ENCODE measurements at places on chromosomes 7 and 10. TPM values are rescaled to one million over a fixed set of nuclear protein-coding genes. Genes with fewer than 3 reads are reported as not detected.
A peak's percentile ranks its signal among the peaks of the same experiment; 100 is the strongest.

DNA sequence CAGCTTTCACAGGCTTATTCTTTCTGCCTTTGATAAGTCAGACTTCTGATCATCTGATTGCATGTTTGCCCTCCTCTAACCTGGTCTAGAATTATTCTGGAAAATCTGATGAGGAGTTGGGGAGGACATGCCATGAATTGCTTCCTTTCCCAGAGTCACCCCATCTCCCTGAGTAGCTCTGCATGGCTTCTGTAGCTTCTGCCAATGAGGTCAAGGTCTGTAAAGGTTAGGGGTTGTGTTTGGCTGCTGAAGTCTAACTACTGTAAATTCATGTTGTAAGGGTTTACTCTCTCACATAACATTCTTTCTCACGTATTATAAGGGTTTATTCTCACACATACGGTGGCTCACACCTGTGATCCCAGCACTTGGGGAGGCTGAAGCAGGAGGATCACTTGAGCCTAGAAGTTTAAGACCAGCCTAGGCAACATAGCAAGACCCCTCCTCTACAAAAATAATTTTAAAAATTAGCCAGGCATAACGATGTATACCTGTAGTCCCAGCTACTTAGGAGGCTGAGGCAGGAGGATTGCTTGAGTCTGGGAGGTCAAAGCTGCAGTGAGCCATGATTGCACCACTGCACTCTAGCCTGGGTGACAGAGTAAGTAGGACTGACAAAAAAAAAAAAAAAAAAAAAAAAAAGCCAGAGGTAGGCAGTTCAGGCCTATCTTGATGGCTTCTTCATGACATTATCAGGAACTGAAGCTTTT is 10.7 kb downstream of the GSTO2 start:
- peaks cover 9% of the 10 kb centered on the region for H3K27me3 ChIP-seq
- peaks cover 4% of the 10 kb centered on the region for H3K4me1 ChIP-seq
- H3K4me3 ChIP-seq, result no peak overlapping the region
- no peak for DNase-seq
- H3K36me3 ChIP-seq, result peaks cover 1% of the 10 kb centered on the region

Gene CDK1
- total RNA-seq, result 39.2 TPM

GRCh38 chr10:102509387-102509786 is 5.6 kb downstream of the SUFU start:
- peaks cover 11% of the 10 kb centered on the region for H3K4me1 ChIP-seq
- no peak overlapping the region for H3K4me3 ChIP-seq
- H3K27me3 ChIP-seq, result no peaks in the 10 kb centered on the region
- no peak for DNase-seq
- H3K27ac ChIP-seq, result no peak overlapping the region

Gene AIMP2
- total RNA-seq, result 33.4 TPM

Gene ZNF735
- not detected for total RNA-seq

DNA sequence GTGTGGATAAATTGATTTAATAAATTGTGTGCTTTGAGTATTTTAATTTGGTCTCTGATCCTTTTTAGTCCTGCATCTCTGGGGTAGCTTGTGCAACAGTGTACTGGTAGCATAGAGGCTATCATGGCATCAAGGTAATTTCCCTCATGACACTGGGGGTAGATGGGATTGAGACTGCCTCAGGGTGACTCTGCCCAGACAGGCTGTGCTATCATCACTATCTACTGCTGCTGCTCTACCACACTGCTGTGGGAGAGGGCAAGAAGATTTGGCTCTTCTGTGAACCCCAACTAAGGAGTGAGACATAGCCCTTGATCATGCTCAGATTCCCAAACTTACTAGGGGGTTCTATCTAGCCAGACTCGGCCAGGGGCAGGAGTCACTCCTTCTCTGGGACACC is 43.6 kb upstream of the JAZF1 start:
- H3K36me3 ChIP-seq, result no peaks in the 10 kb centered on the region
- no peaks in the 10 kb centered on the region for H3K4me1 ChIP-seq
- no peak overlapping the region for H3K27ac ChIP-seq

DNA sequence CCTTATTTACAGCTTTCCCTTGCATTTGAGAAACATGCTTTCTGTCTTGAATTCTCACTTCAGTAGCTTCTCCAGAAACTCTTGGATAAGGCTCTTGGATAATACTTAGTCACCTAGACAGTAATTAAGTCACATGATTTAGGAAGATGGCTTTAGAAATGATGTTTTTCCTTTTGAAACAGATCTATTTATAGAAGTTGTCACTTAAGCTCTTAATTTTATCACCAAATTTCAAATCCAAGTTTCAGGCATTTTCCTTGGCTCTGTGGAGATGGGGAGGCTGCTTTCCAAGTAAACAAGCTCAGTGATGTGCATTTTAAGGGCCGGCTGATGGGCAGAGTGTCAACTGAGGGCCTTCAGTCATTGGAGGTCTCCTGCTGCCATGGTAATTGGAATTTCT is 130.3 kb downstream of the SRI start:
- no peak overlapping the region for H3K27ac ChIP-seq
- H3K4me3 ChIP-seq, result no peak overlapping the region
- no peaks in the 10 kb centered on the region for H3K27me3 ChIP-seq

- no peaks in the 10 kb centered on the region for H3K36me3 ChIP-seq
- no peak overlapping the region for H3K27ac ChIP-seq
- H3K4me1 ChIP-seq, result no peaks in the 10 kb centered on the region
Measured at GRCh38 chr7:117979954-117980497, 106.8 kb upstream of the CTTNBP2 start.

DNA sequence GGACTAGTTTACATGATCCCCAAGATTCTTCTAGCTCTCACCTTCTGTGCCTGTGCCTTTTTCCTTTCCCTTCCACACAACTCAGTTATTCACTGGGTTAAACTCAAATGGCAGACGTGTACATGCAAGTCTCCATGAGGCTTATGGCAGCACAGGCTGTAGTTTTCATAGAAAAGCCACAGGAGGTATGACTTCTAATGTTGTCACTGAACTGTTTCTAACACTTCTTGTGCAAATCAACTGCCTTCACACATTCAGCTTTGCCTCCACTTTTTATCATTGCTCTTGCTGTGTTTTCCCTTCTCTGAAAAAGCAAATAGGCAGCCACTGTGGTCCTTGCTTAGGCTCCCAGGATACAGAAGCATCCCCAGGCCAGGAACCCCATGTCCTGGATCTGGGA is 5.3 kb upstream of the GIMAP5 start:
- DNase-seq, result no peak
- no peak overlapping the region for H3K27ac ChIP-seq
- no peak overlapping the region for H3K4me3 ChIP-seq
- H3K36me3 ChIP-seq, result no peaks in the 10 kb centered on the region

- peaks cover 60% of the 10 kb centered on the region for H3K27me3 ChIP-seq
- H3K36me3 ChIP-seq, result no peaks in the 10 kb centered on the region
- H3K4me1 ChIP-seq, result peaks cover 22% of the 10 kb centered on the region
- DNase-seq, result no peak
Measured at GRCh38 chr10:71213127-71213621, 804 bp downstream of the UNC5B start.

DNA sequence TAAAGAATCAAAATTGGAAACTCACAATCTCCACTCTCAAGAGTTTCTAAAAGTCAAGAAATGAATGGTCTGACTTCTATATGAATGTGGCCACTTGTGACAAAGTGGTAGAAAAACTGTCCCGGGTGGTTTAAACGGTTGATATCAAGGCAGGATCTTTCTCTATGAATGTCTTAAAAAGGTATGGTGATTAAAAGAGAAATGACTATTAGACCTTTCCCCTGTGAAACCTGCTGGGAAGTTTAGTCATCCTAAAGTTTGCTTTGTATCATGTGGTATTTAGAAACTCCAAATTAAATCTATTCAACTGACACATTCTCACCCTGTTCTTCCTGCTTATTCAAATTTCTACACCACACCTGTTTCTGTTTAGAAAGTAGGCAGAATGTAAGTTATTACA is 492.5 kb downstream of the XPNPEP1 start:
- H3K4me3 ChIP-seq, result no peak overlapping the region
- peaks cover 2% of the 10 kb centered on the region for H3K4me1 ChIP-seq
- H3K27ac ChIP-seq, result no peak overlapping the region
- no peak for DNase-seq
- no peaks in the 10 kb centered on the region for H3K36me3 ChIP-seq
- H3K27me3 ChIP-seq, result no peaks in the 10 kb centered on the region

- H3K27me3 ChIP-seq, result peaks cover 46% of the 10 kb centered on the region
- no peak for DNase-seq
- H3K27ac ChIP-seq, result no peak overlapping the region
- H3K4me1 ChIP-seq, result no peaks in the 10 kb centered on the region
Measured at GRCh38 chr7:157457355-157458253, 120.8 kb downstream of the DNAJB6 start.

Gene INA
- 6.2 TPM for total RNA-seq

GRCh38 chr10:103281753-103282152 is 4.8 kb downstream of the INA start:
- peaks cover 44% of the 10 kb centered on the region for H3K27me3 ChIP-seq
- peak; percentile 14 for DNase-seq
- H3K36me3 ChIP-seq, result no peaks in the 10 kb centered on the region
- peak overlapping the region; percentile 46 for H3K27ac ChIP-seq

Gene WDR86
- 80.6 TPM for total RNA-seq

DNA sequence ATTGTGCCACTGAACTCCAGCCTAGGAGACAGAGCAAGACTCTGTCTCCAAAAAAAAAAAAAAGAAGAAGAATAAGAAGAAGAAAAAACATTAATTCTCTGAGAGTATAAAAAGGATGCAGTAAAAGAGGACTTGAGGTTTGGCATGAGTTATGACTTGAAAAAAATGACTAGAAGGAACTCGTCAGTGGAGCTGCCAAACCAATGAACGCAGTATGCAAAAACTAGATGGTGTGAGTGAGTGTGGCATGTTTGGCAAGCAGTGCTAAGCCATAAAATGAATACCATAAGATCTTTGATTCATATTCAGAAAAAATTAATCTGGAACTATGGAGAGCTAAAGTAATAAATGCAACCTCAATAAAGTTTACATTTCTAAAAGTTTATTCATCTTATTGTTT is 68.6 kb upstream of the MEOX2 start:
- H3K4me3 ChIP-seq, result no peak overlapping the region
- H3K4me1 ChIP-seq, result no peaks in the 10 kb centered on the region
- no peak overlapping the region for H3K27ac ChIP-seq
- DNase-seq, result no peak

DNA sequence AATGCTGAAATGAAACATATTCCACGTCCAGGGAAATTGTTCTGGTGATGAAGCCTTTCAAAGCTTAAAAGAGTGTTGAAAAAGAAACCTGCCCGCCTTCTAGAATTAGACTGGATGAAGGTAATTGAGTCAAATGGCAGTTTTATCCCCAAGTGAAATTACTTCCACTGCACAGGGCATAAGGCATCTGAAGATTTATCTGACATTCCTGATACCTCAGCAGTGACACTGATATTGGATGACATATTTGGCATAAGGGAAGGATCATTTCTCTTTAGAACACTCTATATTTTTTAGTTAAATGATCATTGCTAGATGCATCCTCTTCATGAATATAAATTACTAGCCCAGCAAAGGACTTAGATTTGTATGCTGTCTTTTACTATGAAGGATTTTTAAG is 229.6 kb upstream of the TPK1 start:
- H3K27ac ChIP-seq, result no peak overlapping the region
- no peak overlapping the region for H3K4me3 ChIP-seq
- H3K36me3 ChIP-seq, result no peaks in the 10 kb centered on the region
- H3K27me3 ChIP-seq, result no peaks in the 10 kb centered on the region
- no peaks in the 10 kb centered on the region for H3K4me1 ChIP-seq

Gene GIMAP1
- not detected for total RNA-seq

DNA sequence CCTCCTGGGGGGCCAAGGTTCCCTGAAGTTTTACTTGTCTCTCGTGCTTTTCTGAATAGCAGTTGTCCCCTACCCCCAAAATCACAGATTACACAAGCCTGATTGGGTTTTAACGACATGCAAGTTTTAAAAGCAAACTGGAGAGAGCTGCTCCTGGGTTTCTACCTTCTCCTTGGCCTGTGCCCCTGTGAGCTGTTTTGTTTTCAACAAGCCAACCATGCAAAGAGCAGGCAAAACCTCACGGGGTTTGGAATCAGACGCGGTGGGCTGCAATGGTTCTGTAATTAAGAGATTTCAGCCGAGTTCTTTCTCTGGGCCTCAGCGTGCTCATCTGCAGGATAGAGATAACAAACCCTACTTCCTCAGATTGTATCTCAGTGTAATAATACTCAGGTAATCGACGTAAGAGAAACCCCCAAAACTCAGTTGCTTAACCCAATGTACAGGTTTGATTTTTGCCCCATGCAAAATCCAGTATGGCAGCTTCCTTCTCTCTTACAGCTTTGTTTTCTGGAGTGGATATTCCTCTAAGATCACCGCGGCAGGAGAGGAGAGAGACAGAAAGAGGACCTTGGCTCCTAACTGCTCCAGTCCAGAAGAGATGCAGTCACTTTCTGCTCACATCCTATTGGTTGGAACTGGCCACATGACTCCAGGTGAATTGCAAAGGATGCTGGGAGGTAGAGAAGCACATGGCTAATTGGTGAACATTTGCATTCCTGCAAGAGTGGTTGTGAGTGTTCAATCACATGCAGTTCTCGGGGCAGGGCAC is 42.0 kb downstream of the MYL10 start:
- no peaks in the 10 kb centered on the region for H3K36me3 ChIP-seq
- no peak overlapping the region for H3K4me3 ChIP-seq
- DNase-seq, result no peak
- H3K27me3 ChIP-seq, result peaks cover 5% of the 10 kb centered on the region
- peaks cover 3% of the 10 kb centered on the region for H3K4me1 ChIP-seq

GRCh38 chr10:13567030-13567429 is 19.7 kb upstream of the PRPF18 start:
- H3K4me1 ChIP-seq, result no peaks in the 10 kb centered on the region
- no peak for DNase-seq
- no peak overlapping the region for H3K27ac ChIP-seq
- no peak overlapping the region for H3K4me3 ChIP-seq
- peaks cover 7% of the 10 kb centered on the region for H3K27me3 ChIP-seq
- H3K36me3 ChIP-seq, result no peaks in the 10 kb centered on the region

DNA sequence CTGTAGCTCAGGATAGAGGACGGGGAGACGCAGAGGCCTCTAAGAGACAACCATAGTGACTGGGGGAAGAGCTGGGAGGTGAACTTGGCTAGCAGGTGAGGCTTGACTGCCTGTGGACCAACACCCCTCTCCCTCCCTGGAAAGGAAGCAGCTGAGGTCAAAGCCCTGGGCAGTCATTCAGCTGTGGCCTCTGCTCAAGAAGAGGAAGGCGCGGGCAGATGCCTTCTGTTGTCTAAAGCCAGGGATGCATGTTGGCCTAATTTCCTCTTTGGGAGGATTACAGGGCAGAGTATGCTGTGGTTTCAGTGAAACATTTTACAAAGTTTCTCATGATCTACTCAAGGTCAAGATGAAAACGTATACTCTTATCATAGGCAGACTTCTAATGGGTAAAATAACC is 327.1 kb downstream of the PRPF18 start:
- DNase-seq, result no peak
- no peak overlapping the region for H3K4me3 ChIP-seq
- peaks cover 6% of the 10 kb centered on the region for H3K27me3 ChIP-seq
- no peaks in the 10 kb centered on the region for H3K36me3 ChIP-seq
- H3K4me1 ChIP-seq, result peaks cover 1% of the 10 kb centered on the region

GRCh38 chr10:13051126-13051694 is 48.8 kb upstream of the OPTN start:
- peaks cover 2% of the 10 kb centered on the region for H3K4me1 ChIP-seq
- no peaks in the 10 kb centered on the region for H3K36me3 ChIP-seq
- DNase-seq, result no peak
- no peak overlapping the region for H3K4me3 ChIP-seq
- H3K27me3 ChIP-seq, result peaks cover 16% of the 10 kb centered on the region

Gene KEL
- 1.9 TPM for total RNA-seq

Gene DNAJC12
- 5.9 TPM for total RNA-seq

GRCh38 chr10:111303887-111304286 is 227.1 kb downstream of the ADRA2A start:
- H3K4me3 ChIP-seq, result no peak overlapping the region
- no peaks in the 10 kb centered on the region for H3K36me3 ChIP-seq
- DNase-seq, result no peak
- H3K4me1 ChIP-seq, result no peaks in the 10 kb centered on the region
- H3K27ac ChIP-seq, result no peak overlapping the region
- no peaks in the 10 kb centered on the region for H3K27me3 ChIP-seq

Gene ZP3
- not detected for total RNA-seq

Gene WDR11
- 66.1 TPM for total RNA-seq

All from progenitor cell of endocrine pancreas (in vitro differentiated cells).